Stimulated activated CD8-positive, alpha-beta memory T cell treated with anti-CD3 and anti-CD28 coated beads, Interleukin-2, amount 100 ng/mL, for 48 hours (primary cell): ENCODE measurements at places on chromosomes 2 and 18.

GRCh38 chr2:199716807-199717586 is 134.0 kb downstream of the FTCDNL1 start:
- DNase-seq: no peak

GRCh38 chr18:741931-742512 is 29.6 kb upstream of the ENOSF1 start:
- DNase-seq: no peak

DNA sequence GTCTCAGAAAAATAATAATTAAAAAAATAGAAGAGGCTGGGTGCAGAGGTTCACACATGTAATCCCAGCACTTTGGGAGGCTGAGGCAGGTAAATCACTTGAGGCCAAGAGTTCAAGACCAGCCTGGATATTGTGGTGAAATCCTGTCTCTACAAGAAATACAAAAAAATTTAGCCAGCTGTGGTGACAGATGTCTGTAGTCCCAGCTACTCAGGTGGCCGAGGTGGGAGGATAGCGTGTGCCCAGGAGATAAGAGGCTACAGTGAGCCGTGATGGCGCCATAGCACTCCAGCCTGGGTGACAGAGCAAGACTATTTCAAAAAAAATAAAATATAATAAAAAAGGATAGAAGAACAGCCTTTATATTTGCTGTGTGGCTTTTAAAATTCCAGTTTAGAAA is 35.9 kb downstream of the SMC6 start:
- no peak for DNase-seq

DNA sequence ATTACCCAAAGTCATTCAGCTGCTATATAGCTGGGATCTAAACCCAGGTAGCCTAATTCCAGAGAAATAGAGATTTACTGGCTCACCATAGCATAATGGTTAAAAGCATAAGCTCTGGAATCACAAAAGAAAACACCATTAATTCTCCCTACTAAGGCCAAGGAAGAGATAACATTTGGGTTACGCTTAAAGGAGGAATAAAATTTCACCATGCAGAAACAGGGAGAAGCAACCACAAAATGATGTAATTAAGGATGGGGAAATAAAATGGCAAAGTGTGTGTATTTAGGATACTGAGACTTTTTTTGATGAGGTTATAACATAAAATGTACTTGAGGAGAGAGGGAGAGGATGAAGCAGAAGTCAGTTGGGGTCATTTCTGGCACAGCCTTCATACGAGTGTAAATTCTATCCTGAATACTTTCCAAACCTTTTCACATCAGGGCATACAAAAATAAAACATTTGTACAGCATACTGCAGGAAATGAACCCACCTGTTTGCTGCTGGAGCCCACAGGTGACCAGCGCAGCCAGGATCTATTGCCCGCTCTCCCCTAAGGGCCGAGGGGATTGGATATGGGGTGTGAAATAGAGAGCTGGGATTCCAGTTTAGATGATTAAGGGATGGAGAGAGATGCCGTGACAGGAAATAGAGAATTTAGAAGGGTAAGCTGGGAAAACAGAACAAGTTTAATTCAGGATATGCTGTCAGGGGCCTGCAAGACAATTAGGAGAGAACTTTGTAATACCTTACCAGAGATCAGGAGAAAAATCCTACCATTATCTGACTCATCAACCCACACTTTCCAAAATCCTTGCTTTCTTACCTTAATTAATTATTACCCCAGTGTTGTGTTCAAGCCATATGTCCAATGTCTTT is 43.8 kb upstream of the SERTAD2 start:
- no peak for DNase-seq

GRCh38 chr18:52636536-52636935 is 296.5 kb downstream of the DCC start:
- DNase-seq: no peak

- no peak for DNase-seq
Observed at GRCh38 chr18:79971211-79971952, 6.9 kb downstream of the HSBP1L1 start.

DNA sequence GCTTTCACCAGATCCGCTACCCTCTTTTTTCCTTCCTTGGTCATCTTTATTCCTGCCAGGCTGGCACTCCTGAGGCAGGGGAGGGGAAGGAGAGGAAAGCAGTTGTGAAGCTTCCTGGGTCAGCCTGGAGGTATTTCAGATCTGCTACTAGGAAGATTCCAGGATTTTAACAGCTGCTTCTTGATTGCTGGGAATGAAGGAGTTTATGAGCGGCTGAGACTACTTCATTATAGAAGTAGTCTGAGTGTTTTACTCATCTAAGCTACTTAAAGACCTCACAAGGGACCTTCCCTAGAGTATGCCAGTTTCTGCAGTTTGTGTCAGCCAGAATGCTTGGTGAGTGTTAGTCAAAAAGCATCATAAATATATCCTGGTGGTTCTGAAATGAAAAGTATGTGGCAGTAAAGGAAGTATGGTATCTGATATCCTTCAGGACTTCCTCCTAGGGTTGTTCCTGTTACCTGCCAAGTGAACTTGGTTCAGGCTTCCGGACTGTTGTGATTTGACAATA is 1.9 kb downstream of the TANC1 start:
- no peak for DNase-seq

- DNase-seq: no peak
Observed at GRCh38 chr2:82233806-82234205, 1929.3 kb upstream of the LRRTM1 start.

GRCh38 chr2:28661589-28662001 is 90.0 kb upstream of the PPP1CB start:
- DNase-seq: no peak

GRCh38 chr2:236171680-236172254 is 3.6 kb upstream of the GBX2 start:
- DNase-seq: no peak

- no peak for DNase-seq
Observed at GRCh38 chr2:37705191-37705590, 33.7 kb upstream of the CDC42EP3 start.

- DNase-seq: no peak
Observed at GRCh38 chr2:72083751-72084583, 63.7 kb downstream of the CYP26B1 start.

- no peak for DNase-seq
Observed at GRCh38 chr18:62518460-62519375, 4.1 kb upstream of the ZCCHC2 start.

DNA sequence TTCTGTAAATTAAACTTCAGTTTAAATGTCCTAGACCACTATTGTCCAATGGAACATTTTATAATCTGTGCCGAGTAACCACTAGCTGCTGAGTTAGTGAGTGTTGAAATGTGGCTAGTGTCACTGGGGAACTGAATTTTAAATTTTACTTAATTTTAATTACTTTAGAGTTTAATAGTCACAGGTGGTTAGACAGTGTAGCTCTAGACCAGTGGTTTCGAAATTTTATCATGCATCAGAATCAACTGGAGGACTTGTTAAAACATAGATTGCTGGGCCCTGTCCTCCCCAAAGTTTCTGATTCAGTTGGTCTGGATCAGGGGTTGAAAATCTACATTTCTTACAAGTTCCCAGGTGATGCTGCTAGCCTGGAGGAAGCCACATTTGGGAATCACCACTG is 110.4 kb downstream of the FMNL2 start:
- no peak for DNase-seq

DNA sequence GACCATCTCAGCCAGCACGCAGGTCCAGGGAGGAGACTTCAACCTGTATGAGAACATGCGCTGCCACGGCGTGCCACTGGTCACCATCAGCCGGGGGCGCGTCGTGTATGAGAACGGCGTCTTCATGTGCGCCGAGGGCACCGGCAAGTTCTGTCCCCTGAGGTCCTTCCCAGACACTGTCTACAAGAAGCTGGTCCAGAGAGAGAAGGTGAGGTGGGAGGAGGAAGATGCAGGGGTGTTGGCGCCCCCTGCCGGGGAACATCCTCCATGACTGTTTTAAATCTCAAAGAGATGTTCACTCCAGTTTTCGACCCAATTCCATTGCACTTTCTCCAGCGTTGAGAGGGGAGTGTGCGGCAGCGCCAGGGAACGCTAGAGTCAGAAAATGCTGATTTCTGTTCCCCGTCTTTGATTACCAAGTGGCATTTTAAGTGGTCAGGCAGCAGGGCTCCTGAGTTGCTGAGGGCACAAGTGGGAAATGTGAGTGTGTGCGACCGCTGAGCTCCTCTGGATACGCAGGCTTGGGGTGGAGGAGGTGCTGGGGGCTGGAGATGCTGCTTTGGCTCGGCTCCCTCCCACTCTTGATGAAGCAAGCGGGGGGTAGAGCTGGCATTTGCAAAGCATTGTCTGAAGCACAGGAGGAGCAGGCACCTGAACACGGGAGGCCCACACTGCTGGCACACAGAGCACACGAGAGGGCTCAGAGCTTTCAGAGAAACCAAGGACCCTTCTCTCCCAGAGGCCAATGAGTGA is 27.7 kb upstream of the MAPRE3 start:
- DNase-seq: peak; percentile 46

DNA sequence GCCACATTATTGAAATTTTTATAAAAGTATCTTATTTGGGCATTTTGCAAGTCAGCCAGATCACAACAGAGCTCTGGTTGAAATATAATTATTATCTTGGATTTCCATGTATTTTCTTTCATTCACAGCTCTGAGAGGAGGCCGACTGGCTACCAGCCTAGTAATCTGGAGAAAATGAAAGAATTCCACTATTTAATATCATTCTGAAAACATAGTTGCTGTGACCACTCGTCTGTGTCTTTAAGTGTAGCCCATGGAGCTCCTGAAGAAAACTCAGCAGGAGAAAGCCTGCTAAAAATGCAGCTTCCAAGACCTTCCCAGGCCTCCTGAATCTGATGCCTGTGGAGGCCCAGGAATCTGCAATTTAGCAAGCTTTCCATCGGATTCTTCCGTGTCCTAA is 114.7 kb downstream of the SH3BP4 start:
- no peak for DNase-seq

DNA sequence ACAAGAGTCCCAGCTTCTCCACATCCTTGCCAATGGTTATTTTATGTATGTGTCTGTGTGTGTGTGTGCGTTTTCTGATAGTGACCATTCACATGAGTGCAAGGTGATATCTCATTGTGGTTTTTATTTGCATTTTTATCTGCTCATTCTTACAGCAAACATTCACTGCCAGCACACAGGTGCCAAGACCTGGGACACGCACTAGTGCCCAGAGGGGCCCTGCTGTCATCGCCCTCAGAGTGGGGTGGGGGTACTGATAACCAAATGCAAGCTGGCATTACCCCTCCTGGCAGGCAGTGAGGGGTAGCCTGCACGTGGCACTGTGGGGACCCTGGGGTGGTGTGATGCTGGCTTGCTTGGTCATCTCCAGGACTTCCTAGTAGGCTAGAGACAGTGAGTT is 285.4 kb downstream of the LPIN1 start:
- no peak for DNase-seq

DNA sequence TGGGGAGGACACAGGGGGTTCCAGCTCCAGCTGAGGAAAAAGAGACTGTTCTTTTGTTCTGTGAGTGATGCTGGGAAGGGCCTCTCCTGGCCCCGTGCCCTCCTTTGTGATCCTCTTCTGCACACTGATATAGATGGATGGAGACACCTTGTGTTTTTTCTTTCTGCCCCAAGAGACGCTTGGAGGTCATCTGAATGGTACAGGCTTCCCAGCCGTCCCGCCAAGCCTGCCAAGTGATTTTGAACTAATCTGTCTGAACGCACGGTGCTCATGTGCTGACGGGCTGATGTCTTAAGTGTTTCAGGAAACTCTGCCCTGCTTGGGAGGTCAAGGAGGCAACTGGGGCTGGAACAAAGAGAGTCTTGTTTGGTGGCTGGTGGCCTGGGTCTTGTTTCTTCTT is 57.5 kb downstream of the KIF5C start:
- no peak for DNase-seq

GRCh38 chr2:232342635-232343565 is 35.7 kb upstream of the ALPP start:
- no peak for DNase-seq

DNA sequence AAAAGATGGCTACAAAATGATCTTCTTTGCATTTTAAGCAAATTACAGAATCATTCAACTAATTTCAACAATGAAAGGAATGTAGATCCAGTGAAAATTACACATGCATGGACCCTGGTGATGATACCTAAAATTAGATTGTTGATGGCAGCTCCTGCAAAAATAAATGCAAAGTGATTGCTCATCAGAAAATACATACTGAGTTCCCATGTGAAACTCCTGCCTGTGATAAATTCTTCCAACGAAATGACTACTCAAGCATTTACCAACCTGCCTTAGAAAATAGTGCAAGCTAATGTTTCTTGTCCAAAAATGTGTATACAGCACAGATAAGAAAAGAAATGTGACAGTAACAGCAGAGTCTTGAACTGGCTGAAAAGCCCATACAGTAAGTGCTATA is 300.0 kb upstream of the REV1 start:
- DNase-seq: no peak

- no peak for DNase-seq
Observed at GRCh38 chr18:44238454-44238853, 442.2 kb upstream of the SETBP1 start.

- no peak for DNase-seq
Observed at GRCh38 chr2:144449028-144449406, 70.9 kb downstream of the ZEB2 start.

DNA sequence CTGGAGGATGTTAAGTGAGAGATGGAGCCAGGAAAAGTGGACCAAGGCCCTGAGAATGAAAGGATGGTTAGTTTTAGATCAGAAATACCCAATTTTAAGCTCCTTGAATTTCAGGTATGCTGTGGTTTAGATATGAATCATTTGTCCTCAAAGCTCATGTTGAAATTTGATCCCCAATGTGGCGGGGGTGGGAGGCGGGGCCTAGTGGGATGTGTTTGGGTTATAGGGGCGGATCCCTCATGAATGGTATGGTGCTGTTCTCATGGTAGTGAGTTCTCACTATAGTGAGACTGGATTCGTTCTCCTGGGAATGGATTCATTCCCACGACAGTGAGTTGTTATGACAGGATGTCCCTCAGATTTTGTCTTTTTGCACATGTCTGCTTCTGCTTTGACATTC is 11.4 kb downstream of the MYO5B start:
- DNase-seq: no peak

GRCh38 chr2:9206991-9207640 is 504 bp downstream of the ASAP2 start:
- no peak for DNase-seq

DNA sequence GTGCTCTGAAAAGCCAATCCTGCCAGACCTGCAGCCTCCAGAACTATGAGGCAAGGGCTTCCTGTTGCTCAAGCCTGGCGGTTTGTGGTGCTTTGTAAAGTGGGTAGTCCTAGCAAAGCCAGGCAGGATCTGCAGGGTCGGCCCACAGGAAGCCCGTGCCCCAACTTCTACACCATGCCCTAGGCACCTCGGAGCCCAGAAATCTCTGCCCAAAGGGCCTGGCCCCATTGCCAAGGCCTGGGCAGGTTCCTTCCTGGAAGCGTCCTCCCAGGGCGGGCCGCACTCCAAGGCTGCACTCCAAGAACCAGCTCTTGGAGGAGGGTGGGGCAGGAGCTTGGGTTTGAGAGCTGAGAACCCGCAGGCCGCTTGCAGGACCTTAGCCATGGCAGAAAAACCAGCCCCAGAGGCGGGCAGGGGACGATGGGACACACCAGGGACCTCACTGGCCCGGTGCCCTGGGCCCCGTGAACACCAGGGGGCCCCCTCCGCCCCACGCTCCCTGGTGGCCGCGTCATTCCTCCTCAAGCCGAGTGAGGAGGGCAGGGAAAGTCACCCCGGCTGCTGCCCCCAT is 37.2 kb upstream of the ID2 start:
- no peak for DNase-seq

GRCh38 chr2:154132827-154133226 is 261.1 kb downstream of the GALNT13 start:
- DNase-seq: no peak
